Pulmonary artery endothelial cell (primary cell): ENCODE measurements at places on chromosomes 2 and 18. TPM values are rescaled to one million over a fixed set of nuclear protein-coding genes. Genes with fewer than 3 reads are reported as not detected.

Gene METTL4
- total RNA-seq, result 7.9 and 12.7 TPM in 2 replicates

Gene WNT6
- total RNA-seq, result not detected in 2 replicates

Gene ADAM23
- total RNA-seq, result 5.1 and 15.3 TPM in 2 replicates

Gene EFR3B
- total RNA-seq, result 0.28 and 0.40 TPM in 2 replicates

Gene ATP6V1C2
- 0.04 TPM in 1 of 2 replicates, not detected in the other for total RNA-seq
